ENCODE measurements at places on chromosomes 12 and 14. TPM values are rescaled to one million over a fixed set of nuclear protein-coding genes. Genes with fewer than 3 reads are reported as not detected.
A peak's percentile ranks its signal among the peaks of the same experiment; 100 is the strongest.

The DIO2 gene
- total RNA-seq, result not detected

The ZCRB1 gene
- total RNA-seq, result 89.2 TPM

The PRKAB1 gene
- total RNA-seq, result 63.7 TPM

The DLK1 gene
- not detected for total RNA-seq

The TAS2R31 gene
- 1.9 TPM for total RNA-seq

The KRT2 gene
- total RNA-seq, result not detected

The OTOGL gene
- total RNA-seq, result not detected

The RNU4-1 gene
- total RNA-seq, result 1,839 TPM

The M6PR gene
- 153 TPM for total RNA-seq

The OR6C2 gene
- not detected for total RNA-seq

The CLEC2D gene
- total RNA-seq, result 269 TPM

GRCh38 chr14:51328772-51329353, 88.8 kb downstream of the TMX1 start:
- H3K36me3 ChIP-seq, result no peaks in the 10 kb centered on the region
- no peak overlapping the region for H3K4me3 ChIP-seq
- peaks cover 17% of the 10 kb centered on the region for H3K4me1 ChIP-seq
- DNase-seq, result no peak
- no peak overlapping the region for H3K27ac ChIP-seq
- peaks cover 48% of the 10 kb centered on the region for H3K27me3 ChIP-seq

GRCh38 chr12:69278814-69279782, 39.7 kb downstream of the CPSF6 start:
- peaks cover 13% of the 10 kb centered on the region for H3K27me3 ChIP-seq
- no peak overlapping the region for H3K27ac ChIP-seq
- no peak overlapping the region for H3K4me3 ChIP-seq
- H3K4me1 ChIP-seq, result peaks cover 29% of the 10 kb centered on the region
- H3K36me3 ChIP-seq, result no peaks in the 10 kb centered on the region

DNA sequence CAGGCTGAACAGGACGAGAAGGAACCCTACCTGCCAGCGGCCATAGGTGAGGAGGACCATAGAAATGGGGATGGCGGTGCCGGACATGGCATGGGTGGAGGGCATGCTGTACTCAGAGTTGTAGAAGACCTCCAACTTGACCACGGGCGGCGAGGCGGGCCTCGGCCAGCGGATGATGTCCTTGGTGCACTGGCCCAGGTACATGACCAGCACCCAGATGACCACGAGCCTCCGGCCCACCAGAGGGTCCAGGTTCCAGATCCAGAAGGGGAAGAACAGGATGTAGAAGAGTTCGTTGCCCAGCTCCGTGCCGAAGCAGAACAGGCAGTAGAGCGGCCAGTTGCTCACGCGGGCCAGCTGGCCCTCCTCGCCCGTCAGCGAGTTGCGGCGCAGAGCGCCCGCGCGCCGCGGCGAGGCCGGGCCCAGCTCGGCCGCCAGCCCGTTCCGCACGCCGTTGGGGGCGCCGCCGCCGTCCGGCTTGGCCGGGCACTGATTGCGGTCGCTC, 582 bp downstream of the SGPP1 start:
- H3K36me3 ChIP-seq, result peaks cover 4% of the 10 kb centered on the region
- H3K27me3 ChIP-seq, result no peaks in the 10 kb centered on the region
- DNase-seq, result peak; percentile 20
- H3K4me3 ChIP-seq, result peak overlapping the region; percentile 95

GRCh38 chr12:104695453-104696148, 238.9 kb downstream of the CHST11 start:
- peak; percentile 92 for DNase-seq
- H3K27ac ChIP-seq, result peak overlapping the region; percentile 94

DNA sequence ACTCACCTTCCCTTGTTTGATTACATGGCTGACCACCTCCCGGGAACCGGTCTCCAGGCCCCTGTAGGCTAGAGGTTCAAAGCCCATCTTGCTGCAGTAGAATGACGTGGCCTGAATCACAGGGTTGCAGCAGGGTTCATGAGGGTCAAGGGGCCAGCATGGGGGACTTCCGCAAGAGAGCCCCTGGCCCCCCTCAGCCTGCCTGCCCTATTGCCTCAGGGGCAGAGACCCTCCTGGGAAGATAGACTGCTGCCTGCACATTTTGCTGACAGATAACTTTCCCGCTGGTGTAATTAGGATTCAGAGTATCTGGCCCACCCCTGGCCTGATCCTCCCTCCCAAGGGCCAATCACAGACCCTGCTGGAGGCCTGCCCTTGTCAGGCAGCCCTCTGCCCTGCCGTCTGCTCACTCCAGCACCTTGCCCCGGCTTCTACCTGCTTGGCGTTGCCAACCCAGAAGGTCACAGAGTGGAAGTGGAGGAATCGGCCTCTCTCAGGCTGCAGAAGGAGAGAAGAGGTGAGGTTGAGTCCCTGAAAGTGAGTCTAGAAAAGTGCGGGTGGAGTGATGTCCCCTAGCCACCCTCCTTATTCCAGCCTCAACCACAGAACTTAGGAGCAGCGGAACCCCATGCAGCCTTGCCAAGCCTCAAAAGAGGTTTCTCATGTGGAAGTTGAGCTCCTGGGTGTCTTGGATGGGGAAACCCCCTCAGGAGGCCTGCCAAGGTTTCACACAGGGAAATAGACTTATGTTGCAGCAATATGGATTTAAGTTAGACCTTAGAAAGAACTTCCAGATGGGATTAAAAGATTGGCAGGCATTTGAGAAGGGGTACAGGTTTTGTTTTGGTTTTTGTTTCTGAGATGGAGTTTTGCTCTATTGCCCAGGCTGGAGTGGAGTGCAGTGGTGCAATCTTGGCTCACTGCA, 1.1 kb downstream of the HPD start:
- H3K27ac ChIP-seq, result no peak overlapping the region
- no peaks in the 10 kb centered on the region for H3K27me3 ChIP-seq
- no peak for DNase-seq

GRCh38 chr12:130201037-130201436, 38.8 kb downstream of the FZD10 start:
- DNase-seq, result no peak
- no peak overlapping the region for H3K27ac ChIP-seq
- H3K4me1 ChIP-seq, result no peaks in the 10 kb centered on the region
- no peak overlapping the region for H3K4me3 ChIP-seq
- peaks cover 7% of the 10 kb centered on the region for H3K27me3 ChIP-seq

- no peak overlapping the region for H3K27ac ChIP-seq
- H3K4me3 ChIP-seq, result no peak overlapping the region
- H3K4me1 ChIP-seq, result no peaks in the 10 kb centered on the region
- peaks cover 2% of the 10 kb centered on the region for H3K36me3 ChIP-seq
Measured at GRCh38 chr12:103727638-103728037, 113.4 kb downstream of the NT5DC3 start.

DNA sequence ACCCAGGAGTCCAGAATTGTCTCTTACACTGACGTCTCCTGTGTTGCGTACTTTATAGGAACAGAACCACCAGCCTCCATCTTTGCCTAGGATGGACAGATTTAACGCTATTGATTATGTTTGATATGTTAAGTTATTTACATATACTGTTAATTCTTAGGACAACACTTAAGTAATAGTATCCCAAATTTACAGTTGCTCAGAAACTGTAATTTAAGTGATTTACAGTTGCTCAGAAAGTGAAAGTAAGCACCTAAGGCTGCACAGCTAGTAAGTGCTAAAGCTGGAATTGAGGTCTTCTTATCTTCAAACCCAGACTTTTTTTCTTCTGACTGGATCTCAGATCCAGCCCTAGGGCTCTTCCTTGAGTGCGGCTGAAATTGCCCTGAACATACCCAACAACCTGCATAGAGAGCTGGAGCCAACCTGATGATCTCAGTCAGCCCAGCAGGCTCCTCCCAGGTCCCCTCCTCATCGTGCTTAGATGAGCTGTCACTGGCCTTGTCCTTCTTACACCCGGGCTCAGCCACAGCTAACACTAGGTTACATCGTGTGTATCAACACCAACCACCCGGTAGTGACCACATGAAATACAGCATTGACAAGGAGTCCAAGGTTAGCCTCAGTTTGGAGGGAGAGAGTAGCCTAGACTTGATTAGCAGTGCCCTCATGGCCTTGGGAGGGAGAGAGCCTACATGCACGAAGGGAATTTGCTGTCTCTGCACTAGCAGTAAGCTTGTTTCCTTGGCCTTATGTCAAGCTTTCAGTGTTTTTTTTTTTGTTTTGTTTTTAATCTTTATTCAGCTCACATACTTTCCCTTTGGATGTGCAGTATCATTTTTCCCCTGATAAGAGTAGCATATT, 111.1 kb upstream of the ARHGAP5 start:
- H3K27me3 ChIP-seq, result peaks cover 5% of the 10 kb centered on the region
- no peaks in the 10 kb centered on the region for H3K36me3 ChIP-seq
- no peak overlapping the region for H3K4me3 ChIP-seq
- DNase-seq, result no peak

- DNase-seq, result no peak
- H3K36me3 ChIP-seq, result no peaks in the 10 kb centered on the region
- H3K27me3 ChIP-seq, result no peaks in the 10 kb centered on the region
- peaks cover 8% of the 10 kb centered on the region for H3K4me1 ChIP-seq
- H3K4me3 ChIP-seq, result no peak overlapping the region
Measured at GRCh38 chr14:59296508-59296907, 108.0 kb downstream of the DAAM1 start.

DNA sequence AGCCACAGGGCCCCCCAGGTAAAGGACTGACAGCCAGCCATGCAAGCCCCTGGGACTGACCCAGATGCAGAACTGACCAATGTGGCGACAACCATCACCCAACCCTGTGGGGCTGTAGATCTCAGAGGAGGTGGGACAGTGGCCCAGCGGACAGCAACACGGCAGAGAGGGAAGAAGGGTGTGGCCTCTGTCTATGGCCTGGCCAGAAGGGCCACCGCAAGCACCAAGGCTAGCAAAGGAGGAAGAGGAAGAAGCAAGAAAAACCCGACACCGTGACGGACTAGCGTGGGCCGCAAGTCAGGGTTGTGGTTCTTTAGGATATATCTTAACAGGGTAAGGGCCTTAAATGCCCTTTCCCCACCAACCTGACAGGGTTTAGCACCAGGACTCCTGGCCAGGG, 71.2 kb downstream of the ITPK1 start:
- peaks cover 29% of the 10 kb centered on the region for H3K4me1 ChIP-seq
- no peak overlapping the region for H3K27ac ChIP-seq
- no peaks in the 10 kb centered on the region for H3K36me3 ChIP-seq

DNA sequence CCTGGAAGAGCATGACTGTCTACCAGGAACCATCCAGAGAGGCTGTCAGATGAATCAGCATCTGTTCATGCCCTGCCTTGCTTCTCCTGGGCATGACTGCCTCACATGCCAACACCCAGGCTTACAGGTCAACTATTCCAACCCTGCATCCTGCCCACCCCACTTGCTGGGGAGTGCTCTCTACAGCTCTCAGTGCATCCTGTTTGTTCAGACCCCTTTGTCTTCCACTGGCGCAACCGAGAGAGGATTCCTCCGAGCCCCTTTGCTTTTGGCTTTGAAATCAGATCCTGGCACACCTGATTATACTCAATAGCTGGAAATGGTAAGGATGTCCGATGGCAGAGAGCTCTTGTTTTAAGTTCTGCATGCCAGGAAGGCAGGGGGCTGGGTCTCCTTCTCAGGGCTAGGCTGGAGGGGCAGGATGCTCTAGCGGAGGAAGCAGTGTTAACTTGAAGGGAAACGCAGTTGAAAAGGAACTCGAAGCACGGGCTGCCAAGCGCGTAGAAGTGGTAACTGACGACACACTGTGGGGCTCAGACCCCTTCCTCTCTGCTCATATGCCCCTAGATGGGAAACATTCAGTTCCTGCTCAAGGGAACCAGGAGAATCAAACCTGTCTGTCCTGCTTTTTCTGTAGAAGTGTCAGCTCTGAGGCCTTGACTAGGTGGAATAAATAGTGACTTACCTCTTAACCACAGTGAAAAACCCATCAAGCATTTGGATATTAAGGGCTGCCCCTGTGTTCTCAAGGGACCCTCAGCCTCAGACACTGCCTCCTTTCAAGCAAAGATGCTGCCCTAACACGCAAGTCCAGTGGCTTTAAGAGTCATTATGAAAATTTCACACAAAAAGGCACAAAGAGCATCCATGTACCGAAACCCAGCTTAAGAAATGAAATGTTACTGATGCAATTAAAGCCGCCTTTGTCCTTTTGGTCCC, 297.5 kb downstream of the ZFP36L1 start:
- no peaks in the 10 kb centered on the region for H3K36me3 ChIP-seq
- H3K4me3 ChIP-seq, result no peak overlapping the region
- no peak for DNase-seq
- no peaks in the 10 kb centered on the region for H3K27me3 ChIP-seq

- H3K4me3 ChIP-seq, result no peak overlapping the region
- H3K27ac ChIP-seq, result no peak overlapping the region
- H3K4me1 ChIP-seq, result no peaks in the 10 kb centered on the region
- no peaks in the 10 kb centered on the region for H3K27me3 ChIP-seq
- peaks cover 2% of the 10 kb centered on the region for H3K36me3 ChIP-seq
Measured at GRCh38 chr14:80223696-80224465, 12.6 kb upstream of the DIO2 start.

DNA sequence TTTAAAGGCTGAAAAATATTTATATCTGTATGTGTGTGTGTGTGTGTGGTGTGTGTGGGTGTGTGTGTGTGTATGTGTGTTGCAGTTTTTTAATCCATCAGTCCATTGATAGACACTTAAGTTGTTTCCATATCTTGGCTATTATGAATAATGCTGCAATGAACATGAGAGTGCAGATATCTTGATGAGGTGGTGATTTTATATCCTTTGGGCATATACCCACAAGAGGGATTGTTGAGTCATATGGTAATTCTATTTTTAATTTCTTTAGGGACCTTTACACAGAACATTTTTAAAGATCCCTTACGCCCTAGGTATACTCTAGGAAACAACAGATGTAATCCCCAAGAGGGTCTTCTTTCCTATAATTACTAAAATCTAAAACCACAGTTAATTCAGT, 154.5 kb upstream of the CLEC14A start:
- no peaks in the 10 kb centered on the region for H3K36me3 ChIP-seq
- DNase-seq, result no peak
- H3K27ac ChIP-seq, result no peak overlapping the region
- no peaks in the 10 kb centered on the region for H3K4me1 ChIP-seq

GRCh38 chr12:99418379-99418778, 229.2 kb upstream of the GARIN6 start:
- no peak overlapping the region for H3K27ac ChIP-seq
- no peak for DNase-seq
- H3K27me3 ChIP-seq, result no peaks in the 10 kb centered on the region
- no peak overlapping the region for H3K4me3 ChIP-seq
- no peaks in the 10 kb centered on the region for H3K36me3 ChIP-seq

GRCh38 chr12:47393403-47393790, 312.4 kb downstream of the RPAP3 start:
- H3K4me3 ChIP-seq, result peak overlapping the region; percentile 88
- no peak for DNase-seq
- peak overlapping the region; percentile 100 for H3K27ac ChIP-seq
- peaks cover 100% of the 10 kb centered on the region for H3K4me1 ChIP-seq
- no peaks in the 10 kb centered on the region for H3K27me3 ChIP-seq

GRCh38 chr12:9948606-9949296, 16.6 kb upstream of the CLEC2A start:
- peak; percentile 10 for DNase-seq
- no peaks in the 10 kb centered on the region for H3K27me3 ChIP-seq
- H3K4me3 ChIP-seq, result peak overlapping the region; percentile 16
- H3K27ac ChIP-seq, result no peak overlapping the region

DNA sequence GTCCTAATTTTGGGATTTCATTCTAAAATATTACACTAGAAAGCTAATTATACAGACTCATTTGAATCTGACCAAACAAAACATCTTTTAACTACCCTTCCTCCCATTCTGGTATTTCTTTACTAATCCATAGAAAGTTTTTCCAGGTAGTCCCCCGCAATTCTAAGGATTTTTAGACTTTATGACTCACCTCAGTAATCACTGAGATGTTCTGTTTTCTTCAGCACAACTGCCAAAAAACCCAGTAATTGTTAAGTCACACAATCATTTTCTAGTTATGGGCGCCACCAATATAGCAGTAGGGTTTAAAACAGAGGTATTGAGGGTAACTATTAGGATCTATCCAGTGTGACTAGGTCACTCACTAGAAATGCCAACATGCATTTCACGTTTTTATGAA, 1.6 kb upstream of the ARID4A start:
- H3K27me3 ChIP-seq, result no peaks in the 10 kb centered on the region
- H3K4me3 ChIP-seq, result no peak overlapping the region
- no peak for DNase-seq
- peaks cover 11% of the 10 kb centered on the region for H3K36me3 ChIP-seq
- no peak overlapping the region for H3K27ac ChIP-seq
